ENCODE measurements at places on chromosomes 1 and 21.

DNA sequence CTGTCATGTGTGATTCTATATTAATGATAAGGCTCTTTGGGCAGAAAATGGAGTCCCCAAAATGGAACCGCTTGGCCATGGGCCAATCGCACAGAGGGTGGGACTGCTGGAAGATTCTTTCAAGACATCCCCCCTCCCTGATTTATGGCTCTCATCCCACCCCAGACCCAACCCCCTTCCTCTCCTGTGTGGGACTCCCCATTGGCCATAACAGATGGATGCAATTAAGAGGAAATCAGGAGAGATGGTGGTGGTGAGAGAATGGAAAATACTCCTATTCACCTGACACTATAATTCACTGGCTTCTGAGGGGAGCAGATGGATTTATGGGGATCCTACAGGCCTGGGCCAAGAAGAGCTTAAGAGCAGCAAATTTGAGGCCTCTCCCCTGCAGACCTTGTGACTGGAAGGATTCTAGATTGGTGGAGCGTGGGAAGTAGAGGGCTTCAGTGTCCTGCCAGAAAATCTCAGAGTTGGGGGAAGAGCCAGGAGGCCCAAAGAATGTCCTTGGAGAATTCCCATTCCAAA, 1.7 kb downstream of the IGFN1 start:
- DNase-seq = no peak

DNA sequence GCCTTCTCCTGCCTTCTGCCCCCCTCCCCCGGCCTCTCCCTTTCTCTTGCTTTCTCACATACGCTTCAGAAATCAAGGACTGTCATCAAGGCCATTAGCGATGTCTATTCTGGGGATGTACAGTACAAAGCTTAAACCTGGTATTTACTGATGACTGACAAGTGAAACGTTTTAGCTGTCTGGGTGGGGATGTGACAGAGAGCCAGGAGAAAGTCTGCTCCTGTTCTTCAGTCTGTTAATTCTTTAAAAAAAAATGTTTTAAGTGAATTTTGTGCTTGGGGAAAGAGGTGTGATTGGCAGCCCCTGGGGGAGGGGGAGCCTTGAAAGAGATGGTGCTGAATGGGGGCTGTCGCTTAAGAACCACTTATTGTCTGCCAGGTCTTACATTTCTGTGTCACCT, 283.0 kb upstream of the PLXNA2 start:
- DNase-seq = no peak

- DNase-seq = no peak
Measured at GRCh38 chr1:85296980-85297379, 20.5 kb upstream of the BCL10 start.

DNA sequence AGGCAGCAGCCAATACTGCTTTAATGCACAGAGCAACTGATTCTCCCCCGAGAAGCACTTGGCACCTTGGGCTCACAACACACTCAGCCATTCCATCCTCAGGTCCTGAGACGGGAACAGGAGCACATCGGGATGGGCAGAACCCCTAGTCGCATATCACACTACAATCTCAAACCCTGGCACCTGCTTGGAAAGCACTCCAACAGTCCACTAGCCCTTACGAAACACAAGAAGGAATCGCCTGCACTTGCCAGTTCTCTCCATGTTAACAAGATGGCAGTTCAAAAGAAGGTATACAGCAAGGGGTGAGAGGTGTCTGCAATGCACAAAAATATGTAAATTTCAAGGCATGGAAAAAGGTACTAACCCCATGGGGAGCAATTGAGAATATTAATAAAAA, 21.4 kb downstream of the JAK1 start:
- DNase-seq = no peak

DNA sequence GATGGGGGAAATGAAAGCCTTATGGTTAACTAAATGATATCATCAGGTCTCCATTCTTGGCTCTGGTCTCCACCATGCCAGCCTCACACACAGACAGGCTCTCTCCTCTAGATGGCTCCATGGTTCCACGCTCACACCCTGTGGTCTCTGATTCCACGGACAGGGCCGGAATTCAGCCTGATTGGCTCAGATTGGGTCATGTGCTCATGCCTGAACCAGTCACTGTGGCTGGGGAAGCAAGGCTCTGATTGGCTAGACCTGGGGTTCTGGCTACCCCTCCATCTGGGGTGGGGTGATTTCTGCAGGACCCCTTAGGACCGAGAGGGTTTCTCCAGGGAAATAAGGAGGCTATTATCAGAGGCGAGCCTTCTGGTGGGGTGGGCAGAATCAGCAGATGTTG, 277.0 kb downstream of the PTPRU start:
- DNase-seq = no peak

DNA sequence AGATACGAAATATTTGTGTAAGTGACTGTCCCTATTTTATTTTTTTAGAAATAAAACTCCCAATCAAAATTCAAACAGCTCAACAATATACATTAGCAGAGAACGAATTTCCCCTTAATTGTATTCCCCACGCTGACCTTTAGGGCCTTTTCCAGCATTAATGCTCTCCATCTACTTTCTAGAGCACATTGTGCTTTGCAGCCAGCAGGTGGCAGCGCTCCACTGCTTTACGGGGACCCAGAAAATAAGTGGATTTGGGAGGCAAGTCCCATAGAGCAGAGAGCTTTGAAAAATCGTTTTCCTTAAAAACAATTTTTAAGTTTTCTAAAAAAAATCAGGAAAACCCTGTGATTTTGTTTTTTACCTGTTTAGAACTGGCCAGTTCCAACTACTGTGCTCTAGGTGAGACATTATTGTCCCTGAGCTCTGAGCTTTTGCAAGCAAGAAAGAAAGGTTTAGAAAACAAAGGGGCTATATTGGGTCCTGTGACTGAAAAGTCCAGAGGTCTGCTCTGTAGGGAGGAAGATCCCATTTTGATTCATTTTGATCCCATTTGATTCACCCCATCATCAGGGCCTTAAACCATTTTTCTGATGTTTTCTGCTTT, 144.4 kb upstream of the ZNF644 start:
- DNase-seq = no peak

- no peak for DNase-seq
Measured at GRCh38 chr1:1939296-1940122, 20.4 kb upstream of the TMEM52 start.

- DNase-seq = no peak
Measured at GRCh38 chr1:27122652-27123051, 32.3 kb downstream of the SLC9A1 start.

- DNase-seq = no peak
Measured at GRCh38 chr21:22885079-22885478, 1886.9 kb downstream of the NCAM2 start.

GRCh38 chr1:204377800-204378668, 18.3 kb upstream of the PLEKHA6 start:
- no peak for DNase-seq

- DNase-seq = no peak
Measured at GRCh38 chr1:10610901-10611600, 136.3 kb downstream of the PEX14 start.

- no peak for DNase-seq
Measured at GRCh38 chr1:58456470-58456869, 90.1 kb downstream of the OMA1 start.

DNA sequence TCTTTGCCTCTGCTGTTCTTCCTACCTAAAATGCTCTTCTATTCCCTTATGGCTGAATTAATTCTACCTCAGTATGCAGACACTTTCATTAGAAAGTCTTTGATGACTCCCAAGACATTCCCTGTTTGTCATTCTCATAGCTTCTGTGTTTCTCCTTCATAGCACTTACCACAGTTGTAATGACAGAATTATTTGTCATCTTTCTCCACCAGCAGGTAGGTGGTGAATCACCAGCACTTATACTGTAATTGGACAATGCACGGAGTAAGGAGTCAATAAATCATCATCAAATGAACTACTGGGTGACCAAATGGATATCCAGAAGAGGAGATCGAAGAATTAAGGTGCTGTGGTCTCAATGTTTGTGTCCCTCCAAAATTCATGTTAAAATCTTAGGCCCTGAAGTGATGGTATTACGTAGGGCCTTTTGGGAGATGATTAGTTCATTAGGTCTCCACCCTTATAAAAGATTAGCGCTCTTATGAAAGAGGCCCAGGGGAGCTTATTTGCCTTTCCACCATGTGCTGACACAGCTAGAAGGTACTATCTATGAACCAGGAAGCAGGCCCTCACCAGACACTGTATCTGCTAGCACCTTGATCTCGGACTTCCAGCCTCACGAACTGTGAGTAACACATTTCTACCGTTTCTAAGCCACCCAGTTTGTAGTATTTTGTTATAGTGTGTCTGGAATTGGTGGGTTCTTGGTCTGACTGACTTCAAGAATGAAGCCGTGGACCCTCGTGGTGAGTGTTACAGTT, 2.4 kb upstream of the CCT8 start:
- DNase-seq = no peak

DNA sequence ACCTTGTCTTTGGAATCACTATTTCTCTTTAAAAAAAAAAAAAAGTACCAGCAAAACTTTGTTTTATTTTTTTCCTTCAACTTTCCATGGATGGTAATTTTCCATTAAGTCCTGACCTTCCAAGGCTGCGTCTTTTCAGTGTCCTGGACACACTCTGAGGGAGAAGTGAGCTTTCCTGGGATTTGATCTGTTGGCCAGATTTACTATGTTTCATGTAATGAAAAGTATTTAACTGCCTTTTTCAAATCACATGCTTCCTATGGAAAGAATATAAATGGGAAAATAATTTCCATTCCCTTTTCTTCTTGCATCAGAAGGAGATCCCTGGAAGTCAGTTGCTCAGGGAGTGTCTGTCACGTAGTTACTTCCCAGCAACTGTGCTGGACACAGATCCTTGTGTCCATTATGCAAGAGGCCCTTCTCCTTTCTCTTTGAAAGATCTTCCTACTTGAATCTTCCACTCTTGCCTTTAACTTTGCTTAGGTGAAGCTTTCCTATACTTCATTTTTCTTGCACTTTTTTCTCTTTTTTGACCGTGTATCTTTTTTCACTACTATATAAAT, 59.3 kb downstream of the CENPF start:
- no peak for DNase-seq

All from stimulated activated CD8-positive, alpha-beta memory T cell treated with anti-CD3 and anti-CD28 coated beads, Interleukin-7, amount 100 ng/mL, for 48 hours (primary cell).